Gastroesophageal sphincter (tissue), 4 donors: ENCODE measurements at places on chromosomes 16 and 17. TPM values are rescaled to one million over a fixed set of nuclear protein-coding genes. Genes with fewer than 3 reads are reported as not detected.

GRCh38 chr16:54335230-54335629 lies 48.6 kb upstream of the IRX3 start:
- ATAC-seq = no peak

GRCh38 chr16:54135361-54136275 lies 151.0 kb downstream of the IRX3 start:
- no peak for ATAC-seq

- ATAC-seq = no peak
These were observed 17.0 kb upstream of the ITGAE start for GRCh38 chr17:3817851-3818605.

GRCh38 chr16:30030841-30031413 lies at the start of gene TLCD3B:
Gene TLCD3B (minus strand): TSS chr16:30031271. CDS start chr16:30030527, 744 bp downstream.
- ATAC-seq = no peak

DNA sequence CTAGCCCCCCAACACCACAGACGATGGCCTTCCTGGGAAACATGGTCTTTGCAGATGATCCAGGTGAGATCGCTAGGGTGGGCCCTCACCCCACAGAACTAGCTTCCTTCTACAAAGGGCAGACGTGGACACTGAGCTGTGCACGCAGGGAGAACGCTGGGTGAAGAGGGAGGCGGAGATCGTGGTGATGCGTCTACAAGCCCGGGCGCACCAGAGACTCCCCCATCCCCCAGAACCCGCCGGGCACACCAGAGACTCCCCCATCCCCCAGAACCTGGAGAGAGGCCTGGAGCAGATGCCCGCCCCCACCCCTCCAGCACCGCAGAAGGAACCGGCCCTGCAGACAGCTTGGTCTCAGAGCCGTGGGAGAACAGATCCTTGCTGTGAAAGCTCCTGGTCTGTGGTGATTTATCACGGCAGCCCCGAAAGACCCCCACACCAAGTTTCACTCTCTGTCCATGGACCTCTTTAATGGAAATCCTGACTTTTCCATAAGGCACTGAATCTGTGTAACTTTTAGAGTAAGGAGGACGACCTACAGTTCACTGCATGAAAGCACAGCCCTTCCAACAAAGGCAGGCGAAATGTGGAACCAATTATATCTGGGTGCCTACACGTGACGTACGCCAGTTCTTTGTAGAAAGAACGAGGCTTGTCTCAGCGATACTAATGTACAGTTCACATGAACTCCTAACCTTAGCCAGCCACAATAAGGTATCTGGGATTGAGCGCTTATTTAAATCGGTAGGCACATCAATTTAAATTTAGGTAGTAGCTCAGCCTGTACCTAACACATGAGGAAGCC lies 88.5 kb downstream of the ANKRD11 start:
- ATAC-seq = no peak

DNA sequence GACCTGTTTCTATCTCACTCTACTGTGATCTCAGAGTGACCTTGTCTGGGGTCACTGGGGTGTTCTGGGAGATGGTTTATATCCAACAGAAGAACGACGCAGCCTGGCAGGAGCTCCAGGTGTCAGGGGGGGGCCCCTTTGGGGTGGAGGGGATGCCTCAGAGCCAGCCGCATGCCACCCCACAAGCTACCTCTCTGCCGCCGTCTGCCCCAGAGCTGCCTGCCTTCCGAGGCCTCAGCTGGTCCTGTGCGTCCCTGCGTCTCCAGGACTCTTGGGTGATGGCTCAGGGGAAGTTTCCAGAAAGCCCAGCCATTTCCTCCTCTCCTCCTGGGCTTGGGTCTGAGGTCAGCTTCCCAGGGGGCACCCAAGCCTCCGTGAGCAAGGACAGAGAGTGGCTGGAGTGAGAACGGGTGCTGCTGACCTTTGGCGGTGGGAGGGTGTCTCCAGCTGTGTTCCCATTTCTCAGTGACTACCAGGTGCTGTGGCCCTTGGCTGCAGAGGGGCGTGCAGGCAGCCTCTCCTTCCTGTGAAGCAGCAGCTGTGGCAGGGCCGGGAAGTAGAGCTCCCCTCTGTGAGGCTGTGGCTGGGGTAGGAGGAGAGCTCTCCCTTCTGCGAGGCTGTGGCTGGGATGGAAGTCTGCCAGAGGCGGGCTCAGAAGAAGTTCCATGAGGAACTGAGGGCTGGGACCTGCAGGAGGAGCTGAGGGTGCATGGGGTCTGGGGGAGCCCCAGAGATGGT lies 19.8 kb downstream of the JPH3 start:
- ATAC-seq = no peak

GRCh38 chr16:12425134-12425941 lies 378.3 kb downstream of the CPPED1 start:
- ATAC-seq = no peak

DNA sequence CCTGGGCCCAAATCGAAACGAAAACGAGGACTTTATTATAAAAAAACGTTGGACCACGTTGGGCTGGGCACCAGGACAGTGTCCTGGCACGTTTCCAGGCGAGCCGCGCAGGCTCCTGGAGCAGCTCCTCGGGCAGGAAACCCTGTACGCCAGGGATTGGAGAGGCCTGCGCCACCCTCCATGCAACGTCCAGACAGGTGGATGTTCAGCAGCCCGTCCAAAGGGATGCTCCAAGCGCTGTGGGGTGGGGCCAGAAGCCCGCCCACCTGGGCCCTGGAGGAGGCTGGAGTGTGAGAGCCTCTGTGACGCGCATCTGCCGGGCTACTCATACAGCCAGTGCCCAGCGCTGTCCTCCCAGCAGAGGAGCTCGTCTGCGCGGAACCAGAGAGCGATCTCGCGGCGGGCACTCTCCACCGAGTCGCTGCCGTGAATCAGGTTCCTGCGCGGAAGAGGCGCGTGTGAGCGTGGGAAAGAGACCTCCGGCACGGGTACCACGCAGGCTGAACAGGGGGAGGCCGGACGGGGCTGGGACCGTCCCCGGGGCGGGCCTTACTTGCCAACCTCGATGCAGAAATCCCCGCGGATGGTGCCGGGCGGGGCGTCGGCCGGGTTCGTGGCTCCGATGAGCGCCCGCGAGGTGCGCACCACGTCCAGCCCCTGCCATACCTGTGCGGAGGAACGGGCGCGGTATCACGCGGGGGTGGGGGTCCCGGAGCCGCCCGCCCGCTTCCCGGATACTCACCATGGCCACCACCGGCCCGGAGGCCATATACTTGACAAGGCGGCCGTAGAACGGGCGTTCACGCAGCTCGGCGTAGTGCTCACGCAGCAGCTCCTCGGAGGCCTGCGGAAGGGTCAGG lies 785 bp downstream of the NME3 start:
- ATAC-seq = peak; percentile 40

GRCh38 chr17:45436161-45436560 lies 3.5 kb upstream of the ARHGAP27 start:
- ATAC-seq = no peak

DNA sequence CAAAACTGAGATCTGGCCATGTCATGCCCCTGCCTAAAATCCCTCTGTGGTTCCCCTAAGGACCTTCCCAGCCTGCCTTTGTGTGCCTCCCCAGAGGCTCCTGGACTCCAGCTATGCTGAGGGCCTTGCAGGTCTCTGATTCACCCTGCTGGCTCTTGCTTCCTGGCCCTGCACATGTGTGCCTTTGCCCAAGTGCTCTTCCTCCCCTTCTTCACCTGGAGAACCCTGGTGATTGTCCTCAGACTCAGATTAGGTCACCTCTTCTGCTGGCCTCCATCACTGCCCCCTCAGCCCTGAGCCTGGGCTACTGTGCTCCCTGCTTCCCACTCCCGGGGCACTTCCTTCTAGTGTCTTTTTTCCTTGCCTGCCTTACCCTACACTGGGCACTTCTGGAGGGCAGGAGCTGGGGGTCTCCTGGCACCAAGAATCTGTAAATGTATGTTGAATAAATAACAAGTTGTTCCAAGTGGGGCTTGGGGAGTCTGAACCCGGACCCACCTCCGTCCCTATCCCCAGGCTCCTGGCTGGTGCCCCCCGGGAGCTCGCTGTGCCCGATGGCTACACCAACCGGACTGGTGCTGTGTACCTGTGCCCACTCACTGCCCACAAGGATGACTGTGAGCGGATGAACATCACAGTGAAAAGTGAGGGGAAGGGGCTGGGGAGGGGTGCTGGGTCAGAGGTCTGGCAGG lies 7.8 kb downstream of the ITGA3 start:
- ATAC-seq = no peak

DNA sequence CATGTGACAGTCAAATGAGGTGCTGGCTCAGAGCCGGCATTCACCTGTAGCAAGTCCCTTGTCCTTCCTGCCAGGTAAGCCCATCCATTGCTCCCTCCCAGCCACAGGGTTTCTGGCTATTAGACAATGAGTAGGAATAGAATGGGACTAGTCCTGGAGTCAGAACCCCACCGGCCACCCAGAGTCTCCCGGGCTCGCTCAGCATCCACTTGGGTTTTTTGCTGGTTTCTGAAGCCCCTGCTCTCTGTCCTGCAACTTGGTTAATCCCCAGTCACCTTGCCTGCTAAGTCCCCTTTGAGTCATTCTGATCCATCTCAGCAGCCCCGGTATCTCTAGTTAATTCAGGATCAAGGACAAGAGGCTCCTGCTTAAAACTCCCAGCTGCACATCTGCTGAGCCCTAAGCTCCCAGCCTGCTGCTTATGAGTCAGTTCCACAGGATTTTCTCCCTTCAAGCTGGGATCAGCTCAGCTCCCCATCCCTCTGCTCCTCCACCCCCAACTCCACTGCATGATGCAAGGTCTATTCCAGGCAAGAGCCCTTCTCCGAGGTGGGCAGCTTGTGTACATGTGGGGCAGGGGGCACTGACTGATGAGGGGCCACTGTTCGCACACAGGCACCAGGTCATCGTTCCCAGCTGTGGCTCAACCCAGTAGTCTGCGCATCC lies 19.9 kb upstream of the MRPS23 start:
- ATAC-seq = no peak

DNA sequence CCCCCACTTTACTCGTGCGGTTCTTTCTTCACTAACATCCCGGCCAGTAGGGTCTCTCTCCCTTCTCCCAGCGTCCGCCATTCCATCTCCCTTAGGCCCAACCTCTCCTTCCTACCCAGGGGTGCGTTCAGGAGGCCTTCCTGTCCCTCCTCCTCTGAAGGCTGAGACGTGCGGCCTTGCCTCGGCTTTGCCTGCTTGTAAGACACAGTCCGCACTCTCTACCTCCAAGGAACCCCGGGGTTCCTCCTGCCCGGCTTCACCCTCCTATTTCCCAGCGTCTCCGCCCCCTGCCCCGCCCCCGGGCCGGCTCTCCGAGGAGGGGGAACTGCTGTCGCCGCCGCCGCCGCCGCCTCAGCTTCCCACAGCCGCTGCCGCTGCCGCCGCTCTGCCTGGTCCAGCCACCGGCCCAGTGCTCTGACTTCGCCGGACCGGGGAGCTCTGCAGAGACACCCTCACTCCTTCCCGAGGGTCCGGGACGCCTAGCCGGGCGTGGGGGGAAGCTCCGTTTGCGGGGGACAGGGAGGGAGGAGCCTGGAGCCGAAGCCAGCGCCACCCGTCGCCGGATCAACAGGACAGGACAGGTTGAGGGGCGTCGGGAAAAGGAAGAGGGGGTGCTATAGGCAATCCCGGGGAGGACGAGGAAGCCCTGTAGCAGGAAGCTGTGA lies 1.2 kb upstream of the FGF11 start:
- no peak for ATAC-seq

- ATAC-seq = no peak
These were observed 13.5 kb upstream of the FBXO47 start for GRCh38 chr17:38980490-38981217.

- ATAC-seq = no peak
These were observed 235.8 kb downstream of the MAP2K4 start for GRCh38 chr17:12256380-12256995.

DNA sequence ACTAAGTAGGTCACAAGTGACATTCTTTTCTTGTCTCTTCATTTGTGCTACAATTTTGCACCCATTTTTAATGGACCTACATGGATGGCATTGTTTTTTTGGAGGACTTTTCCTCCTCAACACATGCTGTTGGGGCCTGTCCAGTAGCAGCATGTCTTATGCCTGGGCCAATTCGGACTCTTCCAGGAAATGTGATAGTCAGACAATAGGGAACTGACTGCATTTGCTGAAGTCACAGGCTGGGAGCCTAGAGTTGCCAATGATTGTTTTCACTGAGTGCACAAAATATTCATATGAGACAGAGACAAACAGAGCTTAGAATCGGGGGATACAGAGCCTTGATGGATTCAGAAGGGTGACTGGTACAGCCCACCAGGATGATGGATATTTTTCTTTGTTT lies 867.3 kb upstream of the GOT2 start:
- no peak for ATAC-seq

DNA sequence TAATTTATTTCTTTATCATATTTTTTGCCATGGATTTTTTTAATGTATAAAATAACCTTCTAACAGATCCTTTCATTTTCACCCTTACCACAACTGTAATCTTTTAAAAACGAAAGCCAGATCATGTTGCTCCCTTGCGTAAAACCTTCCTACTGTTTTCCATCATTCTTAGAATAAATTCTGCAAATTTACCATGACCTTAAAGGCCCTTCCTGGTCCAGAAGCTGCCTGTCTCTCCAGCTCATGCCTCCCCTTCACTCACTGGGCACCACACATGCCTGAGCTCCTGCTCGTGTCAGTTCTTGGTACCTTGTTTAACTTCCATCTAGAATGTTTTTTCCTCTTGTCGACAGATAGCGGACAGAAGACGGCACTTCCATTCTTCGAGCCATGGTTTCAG lies 245.0 kb upstream of the CDH5 start:
- no peak for ATAC-seq

- ATAC-seq = peak; percentile 63
These were observed 162.8 kb downstream of the FOXL1 start for GRCh38 chr16:86740906-86741799.

DNA sequence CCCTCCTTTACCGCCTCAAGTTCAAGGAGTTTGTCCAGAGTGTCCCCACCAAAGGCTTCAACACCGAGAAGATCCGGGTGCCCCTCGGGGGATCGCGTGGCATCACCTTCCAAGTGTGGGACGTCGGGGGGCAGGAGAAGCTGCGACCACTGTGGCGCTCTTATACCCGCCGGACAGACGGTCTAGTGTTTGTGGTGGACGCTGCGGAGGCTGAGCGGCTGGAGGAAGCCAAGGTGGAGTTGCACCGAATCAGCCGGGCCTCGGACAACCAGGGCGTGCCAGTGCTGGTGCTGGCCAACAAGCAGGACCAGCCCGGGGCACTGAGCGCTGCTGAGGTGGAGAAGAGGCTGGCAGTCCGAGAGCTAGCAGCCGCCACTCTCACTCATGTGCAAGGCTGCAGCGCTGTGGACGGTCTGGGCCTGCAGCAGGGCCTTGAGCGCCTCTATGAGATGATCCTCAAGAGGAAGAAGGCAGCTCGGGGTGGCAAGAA lies 1.1 kb downstream of the ARL4D start:
- peak; percentile 20 for ATAC-seq

The OR1F1 gene
- total RNA-seq = not detected

The STAT5B gene
- 96.8 TPM for total RNA-seq

The MIEN1 gene
- total RNA-seq = 40.6 TPM

The NEUROD2 gene
- total RNA-seq = not detected

The GRB2 gene
- 90.7 TPM for total RNA-seq

The SLC12A3 gene
- not detected for total RNA-seq

The NPIPA5 gene
- 14.4 TPM for total RNA-seq

The ZPBP2 gene
- not detected for total RNA-seq

The BEAN1 gene
- total RNA-seq = 1.0 TPM

The CDT1 gene
- 2.0 TPM for total RNA-seq
